SHP77 (cell line): ENCODE measurements at places on chromosomes 7 and 10.

GRCh38 chr7:101846800-101847538 is 29.5 kb downstream of the CUX1 start:
- no peak for DNase-seq

- no peak for DNase-seq
Measured at GRCh38 chr7:150412016-150412415, 32.9 kb downstream of the ZNF775 start.

DNA sequence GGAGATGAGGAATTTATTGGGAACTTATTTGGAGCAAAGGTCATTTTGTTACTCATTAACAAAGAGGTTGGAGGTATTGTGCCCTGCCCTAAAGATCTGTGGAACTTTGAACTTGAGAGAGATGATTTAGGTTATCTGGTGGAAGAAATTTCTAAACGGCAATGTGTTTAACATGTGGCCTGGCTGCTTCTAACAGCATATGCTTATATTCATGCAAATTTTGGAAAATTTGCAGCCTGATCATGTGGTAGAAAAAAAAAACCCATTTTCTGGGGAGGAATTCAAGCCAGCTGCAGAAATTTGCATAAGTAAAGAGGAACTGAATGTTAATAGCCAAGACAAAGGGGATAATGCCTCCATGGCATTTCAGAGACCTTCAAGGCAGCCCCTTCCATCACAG is 10.7 kb upstream of the PANK1 start:
- DNase-seq = no peak

DNA sequence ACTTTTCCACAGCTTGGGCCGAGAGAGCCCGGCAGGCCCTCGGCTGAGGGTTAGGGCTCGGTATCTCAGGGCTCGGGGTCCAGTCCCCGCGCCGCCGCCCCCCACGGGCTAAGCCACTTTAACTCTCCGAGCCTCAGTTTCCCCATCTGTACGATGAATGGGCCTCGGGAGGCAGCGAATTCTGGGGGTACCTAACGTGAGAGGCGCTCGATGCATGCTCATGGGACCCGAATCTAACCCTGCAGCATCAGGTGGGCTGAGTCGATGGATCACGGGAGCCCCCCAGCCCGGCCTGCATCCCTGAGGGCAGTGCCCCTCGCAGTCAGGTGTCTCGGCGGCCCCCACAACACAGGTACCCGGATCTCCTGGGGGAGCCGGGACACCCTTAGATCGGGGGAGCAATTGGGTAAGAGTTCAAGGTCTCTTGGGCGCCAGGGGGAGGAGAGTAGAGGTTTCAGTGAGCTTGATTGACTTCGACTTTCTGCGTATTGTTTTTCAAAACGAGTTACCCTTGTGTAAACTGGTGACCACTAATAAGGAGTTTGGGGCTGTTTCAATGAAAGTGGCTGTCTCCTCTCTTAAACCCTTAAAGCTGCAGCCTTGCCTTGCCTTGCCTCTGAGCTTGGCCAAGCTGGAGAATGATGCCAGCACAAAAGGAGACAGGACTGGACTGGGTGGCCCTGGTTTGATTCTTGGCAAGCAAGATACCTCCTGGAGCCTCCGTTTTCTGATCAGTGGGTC is 631 bp downstream of the POR start:
- DNase-seq = peak; percentile 6

- DNase-seq = no peak
Measured at GRCh38 chr7:133079296-133079695, 2.6 kb downstream of the CHCHD3 start.

- no peak for DNase-seq
Measured at GRCh38 chr10:129090165-129090564, 376.9 kb upstream of the MGMT start.

GRCh38 chr7:3482147-3482921 is 181.3 kb downstream of the SDK1 start:
- peak; percentile 79 for DNase-seq

GRCh38 chr10:21989453-21990154 is 13.9 kb downstream of the DNAJC1 start:
- DNase-seq = peak; percentile 43

DNA sequence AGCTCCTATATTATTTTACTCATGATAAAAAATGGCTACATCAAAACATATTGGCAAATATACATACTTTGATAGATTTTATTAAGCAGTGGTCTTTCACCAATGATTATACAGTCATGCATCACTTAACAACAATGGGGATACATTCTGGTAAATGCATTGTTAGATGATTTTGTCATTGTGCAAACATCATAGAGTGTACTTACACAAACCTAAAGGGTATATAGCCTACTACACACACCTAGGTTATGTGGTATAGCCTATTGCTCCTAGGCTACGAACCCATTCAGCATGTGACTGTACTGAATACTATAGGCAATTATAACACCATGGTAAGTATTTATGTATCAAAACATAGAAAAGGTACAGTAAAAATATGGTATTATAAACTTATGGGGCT is 98.9 kb upstream of the IL6 start:
- DNase-seq = peak; percentile 37

- no peak for DNase-seq
Measured at GRCh38 chr10:113381981-113382509, 170.8 kb upstream of the HABP2 start.

- no peak for DNase-seq
Measured at GRCh38 chr7:93150200-93150835, 2.1 kb upstream of the SAMD9L start.

GRCh38 chr7:141431140-141431479 is 120.1 kb upstream of the AGK start:
- no peak for DNase-seq

- DNase-seq = no peak
Measured at GRCh38 chr7:3431306-3431705, 130.3 kb downstream of the SDK1 start.

GRCh38 chr7:128352636-128353035 is 8.9 kb downstream of the PRRT4 start:
- no peak for DNase-seq

- no peak for DNase-seq
Measured at GRCh38 chr10:114261076-114261475, 22.0 kb downstream of the VWA2 start.

DNA sequence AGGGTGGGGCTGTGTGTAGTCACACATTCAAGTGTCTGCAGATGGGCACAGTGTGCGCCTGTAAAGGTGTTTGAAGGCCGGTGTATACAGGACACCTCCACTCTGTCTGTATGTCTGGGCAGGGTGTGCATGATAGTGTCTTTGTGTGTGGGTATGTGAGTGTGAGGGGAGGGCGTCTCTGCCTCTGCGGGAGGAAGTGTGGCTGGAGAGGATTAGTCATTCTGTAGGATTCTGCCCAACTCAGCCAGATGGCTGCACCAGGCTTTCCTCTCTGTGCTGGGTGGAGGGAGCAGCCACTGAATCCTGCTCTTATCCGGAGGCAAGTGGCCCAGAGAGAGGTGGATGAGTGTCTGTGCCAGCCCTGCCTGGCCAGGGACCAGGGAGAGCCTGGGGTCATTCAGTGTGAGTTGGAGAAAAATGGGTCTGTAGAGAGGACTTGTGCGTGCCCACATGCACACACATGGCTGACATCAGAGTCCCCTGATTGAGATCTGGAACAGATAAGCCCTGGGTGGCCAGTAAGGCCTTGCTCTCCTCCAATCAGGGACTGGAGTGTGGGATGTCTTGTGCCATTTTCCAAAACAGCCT is 1.7 kb downstream of the SFXN3 start:
- no peak for DNase-seq

DNA sequence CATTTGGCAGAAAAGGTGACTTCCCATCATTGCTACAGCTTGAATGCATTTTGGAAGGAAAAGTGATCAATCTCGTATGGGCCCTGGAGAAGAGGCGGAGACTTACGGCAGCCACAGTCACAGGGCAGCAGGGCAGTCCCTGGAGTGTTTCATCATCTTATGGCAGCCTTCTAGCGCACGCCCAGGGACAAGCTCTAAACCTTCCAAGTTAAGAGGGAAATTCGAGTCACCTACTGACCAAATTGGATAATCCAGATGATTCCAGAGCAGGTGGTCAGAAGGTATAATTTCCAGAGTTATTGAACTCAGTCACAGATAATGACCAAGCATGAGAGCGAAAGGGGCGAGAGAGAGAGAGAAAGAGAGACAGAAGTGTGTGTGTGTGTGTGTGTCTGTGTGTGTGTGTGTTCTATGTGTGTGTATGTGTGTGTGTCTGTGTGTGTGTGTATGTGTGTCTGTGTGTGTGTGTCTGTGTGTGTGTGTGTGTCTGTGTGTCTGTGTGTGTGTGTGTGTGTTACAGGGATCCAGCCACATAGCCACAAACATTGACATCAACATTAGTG is 123.7 kb upstream of the ADAM12 start:
- DNase-seq = peak; percentile 4

DNA sequence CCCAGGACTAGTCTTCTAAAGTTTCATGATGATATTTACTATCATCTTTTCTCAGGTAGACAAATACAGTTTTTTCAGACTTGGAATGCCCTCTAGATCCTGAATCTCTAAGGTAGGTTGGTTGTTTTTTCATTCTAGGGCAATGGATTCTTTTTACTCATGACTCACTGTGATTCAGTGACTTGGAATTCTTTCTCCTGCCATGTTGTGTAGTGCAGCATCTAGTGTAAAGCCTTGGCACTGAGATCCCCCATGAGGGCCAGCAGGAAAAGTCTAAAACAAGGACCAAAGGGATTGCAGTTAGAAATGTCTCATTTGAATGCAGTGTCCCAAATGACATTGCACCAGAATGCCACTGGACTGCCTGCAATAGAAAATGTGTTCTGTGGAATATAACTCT is 430.4 kb downstream of the NEBL start:
- no peak for DNase-seq

DNA sequence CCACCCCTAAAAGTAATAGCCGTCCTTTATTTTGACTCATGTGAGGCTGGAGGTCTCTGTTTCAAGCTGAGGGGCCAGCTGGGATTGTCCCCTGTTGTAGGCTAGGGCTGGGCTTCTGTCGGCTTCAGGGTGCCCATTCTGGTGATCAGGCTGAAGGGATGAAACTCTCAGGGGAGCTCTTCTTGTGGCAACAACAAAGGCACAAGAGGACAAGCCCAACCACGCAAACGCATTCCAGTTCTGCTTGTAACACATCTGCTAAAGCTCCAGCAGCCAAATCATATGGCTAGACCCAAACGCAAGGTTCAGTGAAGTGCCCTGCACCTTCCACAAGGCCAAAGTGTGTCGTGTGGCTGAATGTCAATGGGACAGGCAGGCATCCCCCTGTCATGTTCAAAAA is 405.7 kb downstream of the INHBA start:
- no peak for DNase-seq

DNA sequence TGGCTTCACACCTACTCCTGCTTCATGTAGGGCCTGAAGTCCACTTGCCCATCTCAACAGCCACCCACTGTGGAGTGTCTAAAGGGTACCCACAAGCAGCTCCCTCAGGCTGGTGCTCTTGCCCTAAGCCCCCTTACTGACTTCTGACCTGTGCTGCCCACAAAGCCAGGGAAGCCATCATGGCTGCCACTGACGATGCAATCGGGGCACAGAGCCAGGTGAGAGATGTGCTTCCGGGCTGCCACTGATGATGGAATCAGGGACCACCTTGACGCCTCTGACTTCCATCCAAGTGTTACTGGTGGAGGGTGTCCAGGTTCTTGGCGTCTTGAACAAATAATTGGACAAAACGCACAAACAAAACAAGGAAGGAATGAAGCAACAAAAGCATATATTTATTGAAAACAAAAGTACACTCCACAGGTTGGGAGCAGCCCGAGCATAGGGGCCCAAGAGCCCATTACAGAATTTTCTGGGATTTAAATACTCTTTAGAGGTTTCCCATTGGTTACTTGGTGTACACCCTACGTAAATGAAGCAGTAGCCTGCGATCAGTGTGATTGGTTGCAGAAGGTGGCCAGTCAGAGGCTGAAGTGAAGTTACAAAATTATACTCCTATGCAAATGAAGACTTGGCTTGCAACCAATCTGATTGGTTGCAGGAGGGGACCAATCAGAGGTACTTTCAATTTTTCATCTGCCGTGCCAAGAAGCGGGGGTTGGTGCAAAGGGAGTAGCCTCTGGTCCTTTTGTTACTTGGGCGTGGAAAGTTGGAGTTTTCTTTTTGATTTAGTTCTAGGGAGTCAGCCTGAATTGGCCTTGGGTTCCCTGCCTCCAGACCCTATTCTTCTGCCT is 4.5 kb downstream of the CPA2 start:
- peak; percentile 79 for DNase-seq

- DNase-seq = no peak
Measured at GRCh38 chr10:3542185-3542611, 242.8 kb downstream of the KLF6 start.

DNA sequence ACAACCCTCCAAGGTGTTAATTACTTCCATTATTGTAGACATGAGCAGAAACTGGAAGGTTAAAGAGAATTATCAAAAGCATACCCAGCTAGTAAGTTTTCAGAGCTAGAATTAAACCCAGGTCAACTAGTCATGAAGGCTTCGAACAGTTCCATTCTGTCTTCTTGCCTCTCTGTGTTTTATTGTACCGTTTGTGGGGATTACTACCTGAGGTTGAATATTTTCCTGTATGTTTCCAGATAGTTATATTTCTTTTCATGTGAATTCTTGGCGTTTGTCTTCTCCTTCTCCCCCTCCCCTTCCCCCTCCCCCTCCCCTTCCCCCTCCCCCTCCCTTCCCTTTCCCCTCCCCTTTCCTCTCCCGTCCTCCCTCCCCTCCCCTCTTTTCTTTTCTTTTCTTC is 218.0 kb upstream of the GALNT17 start:
- DNase-seq = no peak
